ENCODE measurements at places on chromosomes 13 and 19. TPM values are rescaled to one million over a fixed set of nuclear protein-coding genes. Genes with fewer than 3 reads are reported as not detected.

Gene LILRA5
- 5.3 TPM for total RNA-seq

Gene SWSAP1
- total RNA-seq = 1.3 TPM

Gene TSHZ3
- 32.8 TPM for total RNA-seq

Gene APBA3
- total RNA-seq = 26.1 TPM

Gene SELENOV
- not detected for total RNA-seq

Gene TMEM86B
- 6.0 TPM for total RNA-seq

Gene SLC25A15
- total RNA-seq = 3.2 TPM

Gene C1QTNF9B
- 3.0 TPM for total RNA-seq

Gene IGFL2
- total RNA-seq = 0.85 TPM

Gene FXYD3
- 24.1 TPM for total RNA-seq

Gene KLF12
- 22.4 TPM for total RNA-seq

Gene MAMSTR
- 5.8 TPM for total RNA-seq

Gene NLRP11
- total RNA-seq = not detected

Gene RXFP2
- total RNA-seq = not detected

Gene NPHS1
- not detected for total RNA-seq

Gene ONECUT3
- not detected for total RNA-seq

Gene VSTM1
- 0.76 TPM for total RNA-seq

Gene KLK12
- total RNA-seq = not detected

Gene FLT1
- total RNA-seq = 84.8 TPM

Gene CFAP97D2
- not detected for total RNA-seq

Gene ZMYM5
- 19.9 TPM for total RNA-seq

Gene SIGLEC12
- total RNA-seq = not detected

Gene TUBA3C
- not detected for total RNA-seq

Gene ZNF728
- 4.0 TPM for total RNA-seq

Gene CASP14
- total RNA-seq = not detected

Gene IGSF23
- not detected for total RNA-seq

Gene KIR3DL2
- total RNA-seq = not detected

Gene APOC4
- total RNA-seq = not detected

Gene GSX1
- not detected for total RNA-seq

Gene MEF2B
- total RNA-seq = 4.7 TPM

Gene NPAS1
- total RNA-seq = 0.89 TPM

Gene SGCG
- 1.3 TPM for total RNA-seq

Gene CALR3
- not detected for total RNA-seq

Gene ZNF846
- 27.0 TPM for total RNA-seq

Gene SPPL2B
- 48.0 TPM for total RNA-seq

Gene B3GNT3
- 0.58 TPM for total RNA-seq

Gene PPM1N
- total RNA-seq = 1.8 TPM
